Right renal pelvis (tissue), 4 donors: ENCODE measurements at places on chromosomes 2 and 18. TPM values are rescaled to one million over a fixed set of nuclear protein-coding genes. Genes with fewer than 3 reads are reported as not detected.

The CHN1 gene
- 24.7 TPM for polyA plus RNA-seq

The GAREM2 gene
- 7.0 TPM for polyA plus RNA-seq

The PAIP2B gene
- polyA plus RNA-seq = 18.0 TPM

The HOXD9 gene
- polyA plus RNA-seq = 73.8 TPM

The MTX2 gene
- 101 TPM for polyA plus RNA-seq

The DNAH7 gene
- 9.4 TPM for polyA plus RNA-seq

- DNase-seq = no peak
These were observed 90.7 kb downstream of the WDPCP start for GRCh38 chr2:63497576-63497975.

- no peak for DNase-seq
These were observed 61.3 kb downstream of the GALNT1 start for GRCh38 chr18:35642802-35643201.

DNA sequence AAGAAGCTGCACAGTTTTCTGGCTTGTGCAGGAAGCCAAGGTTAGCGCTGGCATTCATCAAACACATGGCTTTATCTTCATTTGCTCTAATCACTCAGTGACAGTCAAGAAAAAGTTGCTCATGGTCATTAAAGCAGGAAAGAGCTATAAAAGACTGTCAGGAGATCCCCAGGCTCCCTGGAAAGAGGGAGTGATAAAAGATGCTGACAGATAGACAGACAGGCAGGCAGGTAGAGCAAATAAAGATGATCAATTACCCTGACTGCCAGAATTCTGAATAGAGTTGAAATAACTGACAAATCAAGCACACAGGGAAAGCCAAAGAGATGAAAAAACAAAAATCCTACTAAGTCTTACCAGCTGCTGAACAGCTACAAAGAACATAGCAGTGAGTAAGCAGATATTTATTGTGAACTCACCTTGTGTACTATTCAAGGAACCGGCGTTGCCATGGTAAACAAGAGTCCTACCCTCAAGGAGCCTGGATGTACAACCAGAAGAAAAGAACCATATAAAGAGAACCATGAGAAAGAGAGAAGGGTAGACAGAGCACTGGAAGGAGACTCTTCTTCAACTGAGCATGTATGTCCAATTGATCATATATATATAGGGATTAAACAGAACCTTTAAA is 68.0 kb downstream of the RNF152 start:
- no peak for DNase-seq

GRCh38 chr2:206422493-206422892 is 20.8 kb upstream of the ADAM23 start:
- DNase-seq = no peak

- no peak for DNase-seq
These were observed 12.8 kb downstream of the NTSR2 start for GRCh38 chr2:11657195-11657594.
